Stimulated activated CD4-positive, alpha-beta T cell treated with anti-CD3 and anti-CD28 coated beads, TNF-alpha, amount 100 ng/mL, for 1 hour (primary cell): ENCODE measurements at places on chromosomes 1 and 21.

DNA sequence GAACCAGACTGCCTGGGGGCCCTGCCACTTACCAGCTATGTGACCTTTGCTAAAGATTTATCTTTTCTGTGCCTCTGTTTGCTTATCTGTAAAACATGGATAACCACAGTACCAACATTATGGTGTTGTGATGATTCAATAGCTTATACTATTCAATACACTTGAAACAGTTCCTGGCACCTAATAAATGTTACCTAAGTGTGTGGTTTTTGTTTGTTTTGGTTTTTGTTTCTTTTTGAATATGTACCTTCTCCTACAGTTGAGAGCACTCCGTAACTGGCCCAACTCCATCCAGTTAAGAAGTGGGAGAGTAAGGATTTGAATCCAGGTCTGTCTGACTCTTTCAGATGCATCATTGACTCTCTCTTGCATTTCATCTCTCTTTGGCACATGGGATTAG, 125.8 kb upstream of the C8B start:
- no peak for DNase-seq

- DNase-seq = no peak
Observed at GRCh38 chr1:243943671-243944428, 93.8 kb upstream of the AKT3 start.

DNA sequence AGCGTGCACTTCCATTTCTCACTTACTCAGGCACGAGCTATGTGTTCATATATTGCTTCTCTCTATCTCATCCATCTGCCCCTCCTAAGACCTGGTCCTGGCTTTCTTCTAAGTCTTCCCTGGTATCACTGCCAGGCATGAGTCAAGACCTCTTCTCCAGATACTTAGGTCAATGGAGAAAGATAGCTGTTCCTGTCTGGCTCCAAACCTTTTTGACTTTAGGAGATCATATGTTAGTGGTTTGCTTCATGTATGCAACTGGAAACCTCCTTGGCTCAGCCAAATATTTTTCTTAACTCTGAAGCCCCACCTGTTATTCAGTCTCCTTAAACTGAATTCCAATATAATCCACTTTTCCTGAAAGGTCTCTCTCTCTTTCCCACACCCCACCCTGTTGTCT, 211.6 kb upstream of the PTBP2 start:
- no peak for DNase-seq

DNA sequence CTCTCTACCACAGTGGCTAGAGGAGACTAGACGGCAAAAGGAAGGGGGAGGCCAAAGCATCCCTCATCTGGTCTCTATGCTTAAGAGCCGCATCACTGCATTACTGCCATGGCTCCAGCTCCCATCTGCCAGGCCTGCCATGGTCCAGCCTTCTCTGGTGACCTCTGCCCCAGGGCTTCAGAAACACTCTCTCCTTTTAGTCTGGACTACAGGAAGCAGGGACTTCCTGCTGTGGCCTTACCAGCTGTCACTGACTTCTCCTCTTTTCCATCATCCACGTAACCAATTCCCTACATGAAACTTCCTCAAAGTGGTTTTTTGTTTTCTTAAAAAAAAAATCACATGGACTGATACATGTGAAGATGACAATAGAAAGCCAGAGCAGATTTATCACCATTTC, 323.1 kb upstream of the NFIA start:
- DNase-seq = no peak

GRCh38 chr1:151327903-151328674, 873 bp upstream of the PI4KB start:
- no peak for DNase-seq

DNA sequence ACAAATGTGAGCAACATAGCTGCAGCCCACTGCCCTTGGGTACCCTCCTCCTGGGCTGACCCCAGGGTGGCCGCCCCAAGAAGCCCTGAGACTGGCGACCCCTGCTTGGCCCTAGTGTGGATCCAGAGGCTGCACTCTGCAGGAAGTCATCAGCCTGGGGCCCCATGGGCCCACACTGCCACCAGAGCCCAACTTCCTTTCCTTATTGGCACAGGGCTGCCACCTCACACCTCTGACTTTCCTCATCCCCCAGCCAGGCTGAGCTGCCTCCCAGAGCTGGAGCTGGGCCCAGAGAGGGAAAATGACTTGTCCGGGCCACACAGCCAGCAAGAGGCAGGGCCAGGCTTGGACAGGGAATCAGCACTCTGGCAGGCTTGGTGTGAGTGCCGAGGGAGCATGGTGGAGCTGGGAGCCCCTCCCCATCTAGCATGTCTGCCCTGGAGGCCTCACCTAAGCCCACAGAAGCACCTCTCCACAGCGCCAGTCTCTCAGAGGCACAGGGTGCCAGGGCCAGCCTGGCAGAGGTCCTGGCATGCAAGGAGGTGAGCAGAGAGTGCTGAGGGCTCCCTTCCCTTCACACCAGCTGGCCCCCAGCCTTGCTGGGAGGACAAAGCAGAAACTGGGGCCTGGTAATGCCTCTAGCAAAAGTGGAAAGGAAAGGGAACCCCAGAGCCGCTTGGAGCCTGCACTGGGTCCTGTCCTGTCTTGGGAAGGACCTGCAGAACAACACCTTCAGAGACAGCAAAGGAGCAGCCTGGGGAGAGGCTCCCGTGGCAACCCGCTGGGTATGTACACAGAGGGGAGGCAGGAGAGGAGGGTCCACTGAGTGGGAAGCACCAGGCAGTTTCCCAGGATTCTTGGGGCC, 3.2 kb downstream of the RAP1GAP start:
- DNase-seq = no peak

GRCh38 chr1:228015276-228016180, 8.7 kb downstream of the WNT3A start:
- no peak for DNase-seq

- DNase-seq = no peak
Observed at GRCh38 chr1:101316799-101317198, 80.0 kb downstream of the S1PR1 start.
